ENCODE measurements at places on chromosomes 12 and 14. TPM values are rescaled to one million over a fixed set of nuclear protein-coding genes. Genes with fewer than 3 reads are reported as not detected.
A peak's percentile ranks its signal among the peaks of the same experiment; 100 is the strongest.

DNA sequence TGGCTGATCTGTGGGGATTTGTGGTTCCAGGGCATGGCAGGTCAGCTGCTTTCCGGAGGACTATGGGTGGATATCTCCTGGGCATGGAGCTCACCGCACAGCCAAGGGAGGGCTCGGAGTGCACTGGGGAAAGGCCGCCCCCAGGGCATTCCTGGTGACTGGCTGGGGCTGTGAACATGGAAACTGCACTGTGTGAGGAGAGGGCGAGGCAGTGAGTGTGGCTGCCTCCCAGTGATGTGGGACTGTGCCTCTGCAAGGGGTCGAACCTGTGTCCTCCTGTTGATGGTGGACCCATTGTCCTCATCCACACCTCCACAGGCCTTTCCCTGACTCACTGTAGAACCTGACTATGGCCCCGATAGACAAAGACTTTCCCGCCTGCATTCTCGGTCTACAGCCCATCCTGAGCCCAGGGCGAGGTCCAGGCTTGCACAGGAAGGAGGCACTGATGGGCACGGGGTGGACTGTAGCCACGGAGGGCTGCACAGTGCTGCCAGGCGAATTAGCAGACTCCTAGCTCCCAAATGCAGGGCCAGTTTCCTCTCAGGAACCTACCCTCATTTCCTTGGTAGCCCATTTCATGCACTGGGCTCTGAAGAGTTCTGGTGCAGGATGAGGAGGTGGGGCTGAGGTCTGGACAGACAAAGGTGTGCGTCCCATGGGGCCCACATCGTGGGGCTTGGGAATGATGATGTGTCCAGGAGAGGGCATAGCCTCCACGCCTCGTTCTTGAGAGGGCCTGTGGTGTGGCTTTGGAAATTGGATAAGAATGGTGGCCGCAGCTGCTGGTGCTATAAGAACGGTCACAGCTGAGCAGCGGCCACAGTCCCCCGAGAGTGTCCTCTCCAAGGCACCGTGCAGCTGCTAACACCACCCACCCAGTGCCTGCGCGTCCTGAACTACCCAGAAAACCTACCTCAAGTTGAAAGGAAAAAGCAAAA lies 415.1 kb downstream of the TMEM121 start:
- DNase-seq = no peak
- H3K36me3 ChIP-seq = no peaks in the 10 kb centered on the region
- H3K4me1 ChIP-seq = no peaks in the 10 kb centered on the region
- H3K27me3 ChIP-seq = no peaks in the 10 kb centered on the region
- no peak overlapping the region for H3K4me3 ChIP-seq

- H3K36me3 ChIP-seq = no peaks in the 10 kb centered on the region
- no peak overlapping the region for H3K27ac ChIP-seq
- no peak overlapping the region for H3K4me3 ChIP-seq
- no peaks in the 10 kb centered on the region for H3K4me1 ChIP-seq
Observed at GRCh38 chr14:99790201-99790977, 2.8 kb upstream of the EML1 start.

Gene VRTN
- 0.06 TPM for total RNA-seq

Gene RNF212B
- total RNA-seq = not detected

Gene P2RX2
- 0.25 TPM for total RNA-seq

GRCh38 chr12:15090441-15090840 lies 117.6 kb downstream of the PDE6H start:
- no peak overlapping the region for H3K27ac ChIP-seq
- no peaks in the 10 kb centered on the region for H3K36me3 ChIP-seq
- H3K4me3 ChIP-seq = no peak overlapping the region
- H3K4me1 ChIP-seq = no peaks in the 10 kb centered on the region

Gene GPD1
- total RNA-seq = 20.0 TPM

DNA sequence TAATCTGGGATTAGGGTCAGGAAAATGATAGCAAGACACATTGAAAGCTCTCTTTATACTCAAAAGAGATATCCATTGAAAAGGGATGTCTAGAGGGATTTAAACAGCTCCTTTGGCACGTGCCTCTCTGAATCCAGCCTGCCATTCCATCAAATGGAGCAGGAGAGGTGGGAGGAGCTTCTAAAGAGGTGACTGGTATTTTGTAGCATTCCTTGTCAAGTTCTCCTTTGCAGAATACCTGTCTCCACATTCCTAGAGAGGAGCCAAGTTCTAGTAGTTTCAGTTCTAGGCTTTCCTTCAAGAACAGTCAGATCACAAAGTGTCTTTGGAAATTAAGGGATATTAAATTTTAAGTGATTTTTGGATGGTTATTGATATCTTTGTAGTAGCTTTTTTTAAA lies 25.4 kb upstream of the PLEKHD1 start:
- no peak for DNase-seq
- no peak overlapping the region for H3K27ac ChIP-seq
- no peaks in the 10 kb centered on the region for H3K27me3 ChIP-seq
- no peak overlapping the region for H3K4me3 ChIP-seq
- H3K4me1 ChIP-seq = no peaks in the 10 kb centered on the region

DNA sequence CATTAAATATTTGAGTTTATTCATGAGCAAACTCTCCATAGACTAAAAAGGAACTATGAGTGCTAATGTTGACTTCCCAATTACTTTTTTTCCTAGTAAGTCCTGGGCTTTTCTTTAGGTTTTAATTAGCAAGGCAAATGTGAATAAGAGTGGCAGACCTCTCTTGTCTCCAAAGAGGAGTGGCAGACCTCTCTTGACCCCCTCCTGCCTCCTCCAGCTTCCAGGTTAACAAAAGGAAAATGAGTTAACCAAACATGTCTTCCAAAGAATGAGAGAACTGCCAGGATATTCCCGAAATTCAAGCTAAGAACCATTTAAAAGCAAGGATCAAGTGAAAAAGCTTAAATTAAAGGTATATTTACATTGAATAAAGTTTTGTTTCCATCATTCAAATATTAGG lies 253.2 kb downstream of the MDGA2 start:
- H3K27ac ChIP-seq = no peak overlapping the region
- H3K27me3 ChIP-seq = no peaks in the 10 kb centered on the region
- no peak for DNase-seq

GRCh38 chr12:128969480-128970055 lies 116.3 kb downstream of the GLT1D1 start:
- no peak overlapping the region for H3K4me3 ChIP-seq
- peaks cover 16% of the 10 kb centered on the region for H3K27me3 ChIP-seq
- no peak overlapping the region for H3K27ac ChIP-seq
- DNase-seq = no peak
- no peaks in the 10 kb centered on the region for H3K36me3 ChIP-seq

- H3K27me3 ChIP-seq = no peaks in the 10 kb centered on the region
- H3K36me3 ChIP-seq = no peaks in the 10 kb centered on the region
- H3K27ac ChIP-seq = no peak overlapping the region
- no peak for DNase-seq
- H3K4me1 ChIP-seq = no peaks in the 10 kb centered on the region
- H3K4me3 ChIP-seq = no peak overlapping the region
Observed at GRCh38 chr12:95723693-95724384, 66.7 kb downstream of the NTN4 start.

Gene ADSS1
- total RNA-seq = 8.0 TPM

DNA sequence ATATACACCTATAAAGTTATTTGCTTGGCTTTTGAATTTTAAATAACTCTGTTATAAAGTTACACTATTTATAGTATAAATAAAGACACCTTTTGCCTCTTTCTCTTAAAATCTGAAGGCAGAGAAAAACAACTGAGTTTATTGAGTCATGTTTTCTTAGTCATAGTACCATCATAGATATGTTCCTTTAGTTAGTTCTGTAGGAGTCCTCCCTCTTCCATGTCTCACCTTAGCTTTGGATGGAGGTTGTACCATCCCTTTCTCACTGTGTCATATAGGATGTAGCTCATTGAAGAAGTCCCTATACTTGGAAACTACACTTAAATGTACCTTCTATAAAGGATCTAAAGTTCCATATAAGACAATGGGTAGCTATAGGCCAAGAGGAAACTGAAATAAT lies 39.7 kb upstream of the TSPAN8 start:
- DNase-seq = no peak
- H3K4me3 ChIP-seq = no peak overlapping the region
- H3K27ac ChIP-seq = no peak overlapping the region
- H3K36me3 ChIP-seq = no peaks in the 10 kb centered on the region
- H3K4me1 ChIP-seq = no peaks in the 10 kb centered on the region

DNA sequence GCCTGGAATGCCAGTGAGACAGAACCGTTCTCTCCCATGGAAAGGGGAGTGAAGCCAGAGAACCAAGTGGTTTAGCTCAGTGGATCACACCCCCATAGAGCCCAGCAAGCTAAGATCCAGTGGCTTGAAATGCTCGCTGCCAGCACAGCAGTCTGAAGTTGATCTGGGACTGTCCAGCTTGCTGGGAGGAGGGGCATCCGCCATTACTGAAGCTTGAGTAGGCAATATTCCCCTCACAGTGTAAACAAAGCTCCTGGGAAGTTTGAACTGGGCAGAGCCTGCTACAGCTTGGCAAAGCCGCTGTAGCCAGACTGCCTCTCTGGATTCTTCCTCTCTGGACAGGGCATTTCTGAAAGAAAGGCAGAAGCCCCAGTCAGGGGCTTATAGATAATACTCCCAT lies 374.3 kb upstream of the DCN start:
- no peak overlapping the region for H3K4me3 ChIP-seq
- no peak for DNase-seq
- H3K4me1 ChIP-seq = no peaks in the 10 kb centered on the region

DNA sequence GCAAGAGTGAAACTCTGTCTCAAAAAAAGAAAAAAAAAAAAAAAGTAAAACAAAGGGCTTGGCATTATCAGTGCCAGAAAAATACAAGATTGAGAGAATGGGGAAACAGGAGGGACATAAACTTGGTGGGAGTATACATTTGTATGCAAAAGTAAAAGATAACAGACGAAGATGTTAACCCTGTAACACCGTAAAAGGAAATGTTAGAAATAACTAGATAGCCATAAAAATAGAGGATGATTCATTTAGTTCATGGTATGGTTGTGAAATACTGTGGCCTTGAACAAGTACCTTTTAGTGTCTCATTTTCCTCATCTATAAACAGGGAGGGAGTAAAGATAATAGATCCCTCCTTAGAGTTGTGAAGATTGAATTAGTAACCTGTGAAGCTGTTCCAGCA lies 33.3 kb downstream of the ATP2A2 start:
- H3K36me3 ChIP-seq = peaks cover 8% of the 10 kb centered on the region
- H3K27me3 ChIP-seq = no peaks in the 10 kb centered on the region
- no peak overlapping the region for H3K27ac ChIP-seq
- no peak for DNase-seq
- H3K4me1 ChIP-seq = no peaks in the 10 kb centered on the region

GRCh38 chr12:1864456-1864855 lies 44.1 kb downstream of the LRTM2 start:
- H3K4me1 ChIP-seq = peaks cover 3% of the 10 kb centered on the region
- peaks cover 2% of the 10 kb centered on the region for H3K27me3 ChIP-seq
- H3K36me3 ChIP-seq = no peaks in the 10 kb centered on the region
- no peak overlapping the region for H3K27ac ChIP-seq
- H3K4me3 ChIP-seq = no peak overlapping the region

Gene PTHLH
- total RNA-seq = 0.46 TPM

GRCh38 chr14:104870368-104871144 lies 5.5 kb downstream of the CEP170B start:
- H3K36me3 ChIP-seq = peaks cover 2% of the 10 kb centered on the region
- H3K27ac ChIP-seq = no peak overlapping the region
- H3K4me3 ChIP-seq = no peak overlapping the region
- H3K4me1 ChIP-seq = peaks cover 23% of the 10 kb centered on the region
- no peak for DNase-seq

Gene C1RL
- 116 TPM for total RNA-seq

Gene P3H3
- total RNA-seq = 23.3 TPM

- no peaks in the 10 kb centered on the region for H3K27me3 ChIP-seq
- no peaks in the 10 kb centered on the region for H3K4me1 ChIP-seq
- DNase-seq = no peak
- H3K36me3 ChIP-seq = no peaks in the 10 kb centered on the region
- H3K27ac ChIP-seq = no peak overlapping the region
Observed at GRCh38 chr12:90548595-90548994, 406.4 kb downstream of the CCER1 start.

GRCh38 chr12:131912518-131913274 lies 16.4 kb upstream of the PUS1 start:
- peak overlapping the region; percentile 39 for H3K27ac ChIP-seq
- H3K27me3 ChIP-seq = no peaks in the 10 kb centered on the region
- DNase-seq = peak; percentile 30
- H3K36me3 ChIP-seq = peaks cover 6% of the 10 kb centered on the region

DNA sequence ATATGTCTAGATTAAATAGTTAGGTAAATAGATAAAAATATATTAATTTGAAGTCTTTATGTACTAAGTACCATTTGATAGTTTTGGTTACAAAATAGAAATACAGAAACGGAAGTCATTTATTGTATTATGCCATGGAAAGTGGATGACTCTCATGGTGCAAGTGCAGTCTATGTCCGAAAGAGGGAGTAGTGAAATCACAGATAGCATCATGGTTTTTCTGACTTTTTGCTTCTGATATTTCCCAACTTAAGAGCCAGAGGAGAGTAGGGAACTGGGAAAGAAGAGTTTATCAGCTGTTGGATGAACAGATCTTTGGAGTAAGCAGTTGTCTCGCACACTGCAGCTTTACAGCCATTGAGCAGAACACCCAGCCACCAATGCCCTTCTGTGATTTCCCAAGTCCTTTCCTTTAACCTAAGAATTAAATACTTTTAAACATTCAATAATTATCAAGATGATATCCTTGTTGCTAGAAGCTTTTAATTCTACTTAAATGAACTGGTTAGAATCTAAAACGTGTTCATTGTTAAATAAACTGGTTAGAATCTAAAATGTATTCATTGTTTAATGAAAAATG lies 18.4 kb upstream of the SRGAP1 start:
- no peaks in the 10 kb centered on the region for H3K36me3 ChIP-seq
- H3K4me1 ChIP-seq = no peaks in the 10 kb centered on the region
- no peak overlapping the region for H3K27ac ChIP-seq
- no peak overlapping the region for H3K4me3 ChIP-seq

DNA sequence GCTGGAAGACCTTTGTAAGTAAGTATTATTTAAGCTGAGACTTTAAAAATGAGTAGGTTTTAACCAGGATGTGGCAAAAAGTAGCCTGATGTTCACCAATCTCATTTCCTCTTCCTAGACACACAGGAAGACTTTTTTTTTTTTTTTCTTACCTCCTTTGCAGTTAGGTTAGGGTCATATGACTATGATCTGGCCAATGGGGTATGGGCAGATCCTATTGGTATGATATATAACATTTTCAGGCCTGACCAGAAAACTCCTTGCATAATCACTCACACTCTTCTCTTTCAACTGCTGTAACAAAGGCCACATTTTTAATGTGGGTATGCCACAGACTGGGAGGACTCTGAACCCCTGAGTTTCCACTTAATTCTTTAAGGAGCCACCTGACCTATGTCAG lies 2.7 kb upstream of the RPS6KA5 start:
- H3K4me3 ChIP-seq = no peak overlapping the region
- no peaks in the 10 kb centered on the region for H3K36me3 ChIP-seq
- H3K27ac ChIP-seq = no peak overlapping the region
- DNase-seq = no peak
- H3K27me3 ChIP-seq = no peaks in the 10 kb centered on the region

- peaks cover 3% of the 10 kb centered on the region for H3K4me1 ChIP-seq
- no peak for DNase-seq
- no peak overlapping the region for H3K27ac ChIP-seq
- peaks cover 39% of the 10 kb centered on the region for H3K27me3 ChIP-seq
Observed at GRCh38 chr12:5944053-5944452, 1.0 kb downstream of the ANO2 start.

Gene CYP46A1
- 1.7 TPM for total RNA-seq

GRCh38 chr14:32081901-32082300 lies 4.8 kb downstream of the ARHGAP5 start:
- H3K4me1 ChIP-seq = peaks cover 2% of the 10 kb centered on the region
- no peak overlapping the region for H3K4me3 ChIP-seq
- no peaks in the 10 kb centered on the region for H3K36me3 ChIP-seq
- H3K27ac ChIP-seq = no peak overlapping the region
- no peak for DNase-seq

Measured in lung (tissue), 17 donors.